ENCODE measurements at places on chromosomes 5 and 9. TPM values are rescaled to one million over a fixed set of nuclear protein-coding genes. Genes with fewer than 3 reads are reported as not detected.

- no peak for DNase-seq
Measured at GRCh38 chr5:138533973-138534941, 8.8 kb downstream of the ETF1 start.

- DNase-seq, result no peak
Measured at GRCh38 chr9:3189113-3189861, 336.5 kb downstream of the RFX3 start.

DNA sequence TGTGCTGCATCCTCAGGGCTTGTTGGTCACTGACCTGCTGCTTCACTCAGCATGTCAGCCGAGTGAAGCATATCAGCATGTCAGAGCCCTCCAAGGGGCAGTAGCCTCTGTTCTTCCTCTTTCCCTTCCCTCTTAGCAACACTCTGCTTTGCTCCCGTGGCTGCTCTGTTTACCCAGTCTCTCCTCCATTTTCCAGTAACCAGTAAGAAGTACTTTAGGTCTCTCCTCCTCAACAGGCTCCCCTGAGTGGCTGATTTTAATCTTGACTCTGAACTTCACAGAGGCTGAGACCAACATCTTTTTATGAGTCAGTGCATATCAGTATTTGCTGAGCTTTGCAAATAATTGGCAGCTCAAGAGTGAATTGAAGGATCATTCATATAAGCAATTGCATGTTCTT is 18.6 kb upstream of the ADRB2 start:
- DNase-seq, result no peak

The FST gene
- 0.74 TPM for total RNA-seq

- DNase-seq, result no peak
Measured at GRCh38 chr9:127769101-127769500, 9.4 kb downstream of the SH2D3C start.

GRCh38 chr9:116685166-116685565 is 1.9 kb upstream of the TRIM32 start:
- no peak for DNase-seq

GRCh38 chr9:100589582-100589981 is 11.7 kb downstream of the CAVIN4 start:
- no peak for DNase-seq

The TLN1 gene
- 58.0 TPM for total RNA-seq

GRCh38 chr9:389758-390157 is 175.1 kb downstream of the DOCK8 start:
- DNase-seq, result no peak

DNA sequence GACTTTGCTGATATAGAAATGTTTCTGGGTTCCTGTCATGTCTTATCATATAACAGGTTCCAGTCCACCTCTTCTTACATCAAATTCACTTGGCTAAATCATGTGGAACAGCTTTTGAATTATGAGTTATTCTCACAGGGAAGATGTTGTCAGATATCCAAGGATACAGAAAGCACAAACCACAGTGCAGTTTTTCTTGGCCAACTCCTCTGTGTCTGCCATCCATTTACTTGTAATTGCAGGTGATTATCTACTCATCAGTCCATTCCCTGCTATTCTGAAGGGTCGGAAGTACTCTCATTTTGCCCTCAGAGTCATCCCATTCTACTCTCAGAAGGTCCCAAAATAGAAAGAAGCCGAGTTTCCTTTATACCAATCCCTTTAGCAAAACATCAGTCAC is 10.0 kb downstream of the MARCHF11 start:
- DNase-seq, result no peak

- no peak for DNase-seq
Measured at GRCh38 chr9:105357937-105358336, 89.9 kb upstream of the FSD1L start.

The INSL6 gene
- not detected for total RNA-seq

The UNC5A gene
- 0.08 TPM for total RNA-seq

- no peak for DNase-seq
Measured at GRCh38 chr9:85740787-85741094, 1.0 kb downstream of the AGTPBP1 start.

DNA sequence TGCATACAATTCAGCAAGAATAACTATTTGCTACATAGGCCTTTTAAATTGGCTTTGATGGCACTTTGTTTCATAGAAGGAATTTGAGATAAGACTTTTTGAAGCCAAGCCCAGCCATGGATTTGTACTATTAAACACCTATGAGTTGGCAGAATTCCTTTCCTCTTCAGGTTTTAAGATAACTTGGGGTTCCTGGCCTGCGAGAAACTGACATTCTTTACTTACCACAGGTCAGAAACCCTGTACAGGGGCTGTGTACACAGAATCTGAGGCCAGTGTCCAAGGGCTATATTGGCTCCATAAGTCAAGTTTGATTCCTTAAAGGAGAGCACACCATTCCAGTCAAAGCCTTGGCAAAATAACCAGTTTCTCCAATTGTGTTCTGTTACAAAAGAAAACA is 10.8 kb upstream of the BTNL3 start:
- DNase-seq, result no peak

GRCh38 chr9:115601434-115601833 is 483.5 kb upstream of the TNC start:
- no peak for DNase-seq

- DNase-seq, result no peak
Measured at GRCh38 chr5:178332210-178332641, 99.6 kb upstream of the PHYKPL start.

DNA sequence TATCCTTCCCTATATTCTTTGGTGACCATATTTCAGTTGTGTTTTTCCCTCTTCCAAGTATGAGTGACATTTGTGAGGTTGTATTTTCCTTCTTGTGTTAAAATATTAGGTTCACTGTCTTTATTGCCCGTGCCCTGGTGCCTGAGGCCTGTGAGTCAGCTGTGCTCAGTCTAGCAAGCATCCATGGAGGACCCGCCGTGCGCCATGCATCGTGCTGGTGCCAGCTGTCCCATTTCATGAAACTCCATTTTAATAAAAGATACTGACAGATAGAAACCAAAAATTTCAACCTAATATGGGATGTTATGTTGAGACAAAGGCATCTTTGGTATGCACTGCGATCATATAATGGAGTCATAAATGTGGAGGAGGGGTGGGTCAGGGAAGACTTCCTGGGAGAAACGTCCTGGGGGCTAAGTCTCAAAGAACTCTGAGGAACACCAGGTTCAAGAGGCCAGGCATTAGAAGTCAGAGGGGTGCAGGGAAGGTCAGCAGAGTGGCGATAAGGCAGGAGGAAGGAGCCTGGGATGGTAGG is 34.0 kb upstream of the FGF1 start:
- DNase-seq, result no peak

DNA sequence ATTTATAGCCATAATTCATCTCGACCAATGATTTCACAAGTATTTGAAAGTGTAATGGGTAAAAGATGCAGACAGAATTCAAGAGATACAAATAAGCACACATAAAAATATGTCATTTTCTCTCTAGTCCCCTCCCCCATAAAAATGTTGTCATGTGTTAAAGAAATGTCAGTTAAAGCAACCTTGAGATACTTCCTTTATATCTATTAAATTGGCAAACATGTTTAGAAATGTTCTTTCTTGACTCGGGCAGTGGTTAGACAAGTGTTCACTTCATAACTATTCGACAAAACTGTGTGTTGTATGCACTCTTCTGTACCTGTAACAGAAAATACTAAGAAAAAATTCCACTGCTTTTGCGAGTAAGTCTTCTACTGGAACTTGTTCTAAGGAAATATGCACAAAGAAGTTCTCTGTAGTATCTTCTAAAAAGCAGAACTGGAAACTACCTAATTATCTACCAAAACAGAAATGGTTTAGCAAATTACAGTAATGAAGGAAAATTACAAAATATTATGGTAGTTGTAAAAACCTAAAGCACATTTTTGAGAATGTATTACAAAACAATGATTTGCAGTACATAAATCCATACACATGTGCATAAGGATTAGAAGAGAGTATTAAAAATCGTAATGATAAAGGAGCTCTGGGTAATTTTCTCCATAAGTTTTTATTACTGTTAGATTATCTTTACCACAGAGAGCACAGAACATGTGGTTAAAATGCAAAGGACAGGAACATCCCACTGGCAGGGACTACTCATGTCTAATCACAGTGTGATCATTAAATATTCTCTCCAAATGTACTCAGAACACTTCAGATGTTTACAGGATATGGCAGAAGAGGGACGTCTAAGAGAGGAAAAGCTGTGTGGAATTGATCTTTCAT is 35.9 kb downstream of the FBXW2 start:
- no peak for DNase-seq

- DNase-seq, result no peak
Measured at GRCh38 chr5:72234265-72234700, 85.8 kb downstream of the MRPS27 start.

- no peak for DNase-seq
Measured at GRCh38 chr5:73928476-73929070, 302.6 kb downstream of the ARHGEF28 start.

The LCN15 gene
- total RNA-seq, result 0.05 TPM

DNA sequence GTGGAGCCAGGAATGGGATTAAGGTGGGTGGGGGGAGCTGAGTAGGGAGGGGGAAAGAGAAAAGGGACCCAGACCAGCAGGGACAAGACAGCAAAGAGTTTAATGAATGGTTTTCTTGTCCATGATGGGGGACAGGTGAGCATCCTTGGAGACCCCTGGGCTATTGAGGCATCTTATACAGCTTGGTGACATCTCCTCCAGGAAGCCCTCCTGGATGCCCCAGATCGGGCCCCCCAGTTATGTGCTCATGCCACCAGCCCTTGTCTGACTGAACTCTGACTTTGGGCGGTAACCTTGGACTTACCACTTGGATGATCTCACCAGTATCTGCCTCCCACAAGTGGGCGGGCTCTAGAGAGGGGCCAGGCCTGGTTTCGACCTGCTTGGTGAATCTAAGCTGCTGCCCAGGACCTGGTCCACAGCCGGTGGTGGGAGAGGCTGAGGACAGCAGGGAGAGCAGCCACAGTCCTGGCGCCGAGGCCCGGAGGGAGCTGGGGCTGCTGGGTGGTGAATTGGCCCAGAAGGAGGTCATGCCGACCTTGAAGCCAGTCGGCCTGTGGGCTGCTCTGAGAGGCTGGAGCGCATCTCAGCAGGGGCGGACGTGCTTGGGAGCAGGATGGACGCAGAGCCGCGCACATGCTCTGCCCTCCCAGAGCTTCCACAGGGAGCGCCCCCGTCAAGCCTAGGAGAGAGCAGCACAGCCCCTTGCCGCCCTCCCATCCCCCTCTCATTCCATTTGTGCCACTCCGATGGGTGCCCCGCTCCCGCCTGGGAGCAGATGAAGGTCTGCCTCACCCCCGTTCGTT is 36.2 kb downstream of the UNC5A start:
- no peak for DNase-seq

- DNase-seq, result no peak
Measured at GRCh38 chr9:133612051-133612450, 2.9 kb upstream of the FAM163B start.

- no peak for DNase-seq
Measured at GRCh38 chr5:6591671-6592288, 41.1 kb downstream of the NSUN2 start.

GRCh38 chr9:34664281-34665066 is 2.0 kb upstream of the CCL27 start:
- DNase-seq, result peak; percentile 84

- no peak for DNase-seq
Measured at GRCh38 chr5:172659570-172659908, 18.5 kb downstream of the NEURL1B start.

- peak; percentile 94 for DNase-seq
Measured at GRCh38 chr5:101288633-101289032, 385.6 kb upstream of the ST8SIA4 start.

The FGFR4 gene
- total RNA-seq, result 16.6 TPM

DNA sequence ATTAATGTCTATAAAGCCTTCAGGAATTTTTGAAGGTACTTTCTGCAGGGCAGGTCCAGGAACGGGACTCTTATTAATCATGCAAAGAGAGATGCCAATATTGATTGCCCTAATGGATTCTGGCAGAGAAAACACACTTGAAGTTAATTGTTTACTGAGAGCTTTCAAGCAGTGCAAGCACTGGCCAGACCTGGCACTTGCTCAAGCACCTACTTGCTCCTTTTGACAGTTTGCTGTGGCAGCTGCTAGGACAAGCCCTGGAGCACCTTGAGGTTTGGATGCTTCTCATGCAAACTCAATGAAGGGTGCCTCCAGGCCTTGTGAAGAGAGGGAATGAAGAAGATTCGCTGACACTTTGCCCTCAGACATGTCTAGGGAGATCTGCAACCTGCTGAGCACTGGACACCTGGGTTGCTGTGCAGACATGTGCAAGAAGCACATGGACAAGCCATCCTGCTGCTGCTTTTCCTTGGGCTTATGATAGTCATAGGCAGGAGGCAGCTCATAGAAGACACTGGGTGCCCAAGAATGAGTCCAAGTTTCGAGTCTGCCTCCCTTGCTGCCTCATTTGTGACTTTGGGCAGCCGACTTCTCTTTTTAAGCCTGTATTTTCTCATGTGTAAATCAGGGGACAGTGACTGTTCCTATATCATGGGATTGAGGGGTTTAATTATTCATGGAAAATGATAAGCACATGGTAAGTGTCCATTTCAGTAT is 88.8 kb upstream of the EQTN start:
- DNase-seq, result no peak

- no peak for DNase-seq
Measured at GRCh38 chr9:30943446-30944224, 1440.8 kb upstream of the ACO1 start.

GRCh38 chr5:124132843-124133242 is 613.6 kb downstream of the ZNF608 start:
- DNase-seq, result no peak

DNA sequence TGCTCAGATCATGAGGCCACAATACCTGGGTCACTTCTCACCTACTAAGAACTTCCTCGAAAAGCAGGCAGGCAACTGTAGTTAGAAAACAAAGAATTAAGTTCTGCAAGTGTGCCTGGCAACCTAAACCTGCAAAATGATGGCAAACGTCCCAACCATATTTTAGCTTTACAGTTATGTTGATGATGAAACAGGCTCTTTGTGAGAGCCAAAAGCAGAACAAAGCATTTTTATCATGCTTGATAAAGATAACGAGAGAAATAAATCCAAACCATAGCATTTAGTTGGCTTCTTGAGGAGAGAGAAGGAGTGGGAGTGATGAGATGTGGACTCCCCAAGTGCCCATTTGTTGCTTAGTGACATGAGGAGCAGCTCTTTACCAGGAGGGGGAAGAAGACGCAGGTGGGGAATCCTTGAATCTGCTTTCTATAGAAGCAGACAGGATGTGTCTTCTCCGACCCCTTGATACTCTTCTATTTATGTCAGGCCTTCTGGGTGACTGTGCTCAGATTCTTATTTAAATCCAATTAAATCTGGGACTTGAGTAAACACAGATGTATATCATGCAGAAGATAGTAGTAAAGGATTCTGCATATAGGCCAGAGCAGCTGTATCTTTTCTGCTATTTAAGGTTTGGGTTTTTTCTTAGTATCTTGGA is 221.2 kb downstream of the TMEM167A start:
- no peak for DNase-seq

- DNase-seq, result no peak
Measured at GRCh38 chr9:15735083-15735857, 182.4 kb downstream of the CCDC171 start.

- DNase-seq, result no peak
Measured at GRCh38 chr5:120552638-120553037, 88.5 kb downstream of the PRR16 start.
